ENCODE measurements at places on chromosomes 7 and 10. TPM values are rescaled to one million over a fixed set of nuclear protein-coding genes. Genes with fewer than 3 reads are reported as not detected.

DNA sequence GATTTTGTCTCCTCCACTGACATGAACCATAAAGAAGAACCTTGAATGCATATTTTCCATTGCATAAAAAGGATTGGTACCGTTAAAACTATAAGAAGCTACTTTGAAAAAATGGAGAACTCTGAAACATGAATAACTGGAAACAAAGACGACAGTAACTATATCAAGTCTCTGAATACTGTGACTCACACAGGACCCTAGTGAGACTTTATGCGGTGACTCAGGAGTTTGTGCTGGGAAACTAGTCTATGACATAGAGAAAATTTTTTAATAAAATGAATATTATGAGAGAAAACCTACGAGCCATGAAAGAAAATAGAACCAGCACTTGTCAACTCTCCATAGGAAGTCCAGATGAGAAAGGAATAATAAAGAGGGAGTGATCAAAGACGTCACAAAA lies 339.9 kb upstream of the ADARB2 start:
- no peak for DNase-seq

GRCh38 chr7:112086496-112087254 lies 119.5 kb downstream of the DOCK4 start:
- no peak for DNase-seq

DNA sequence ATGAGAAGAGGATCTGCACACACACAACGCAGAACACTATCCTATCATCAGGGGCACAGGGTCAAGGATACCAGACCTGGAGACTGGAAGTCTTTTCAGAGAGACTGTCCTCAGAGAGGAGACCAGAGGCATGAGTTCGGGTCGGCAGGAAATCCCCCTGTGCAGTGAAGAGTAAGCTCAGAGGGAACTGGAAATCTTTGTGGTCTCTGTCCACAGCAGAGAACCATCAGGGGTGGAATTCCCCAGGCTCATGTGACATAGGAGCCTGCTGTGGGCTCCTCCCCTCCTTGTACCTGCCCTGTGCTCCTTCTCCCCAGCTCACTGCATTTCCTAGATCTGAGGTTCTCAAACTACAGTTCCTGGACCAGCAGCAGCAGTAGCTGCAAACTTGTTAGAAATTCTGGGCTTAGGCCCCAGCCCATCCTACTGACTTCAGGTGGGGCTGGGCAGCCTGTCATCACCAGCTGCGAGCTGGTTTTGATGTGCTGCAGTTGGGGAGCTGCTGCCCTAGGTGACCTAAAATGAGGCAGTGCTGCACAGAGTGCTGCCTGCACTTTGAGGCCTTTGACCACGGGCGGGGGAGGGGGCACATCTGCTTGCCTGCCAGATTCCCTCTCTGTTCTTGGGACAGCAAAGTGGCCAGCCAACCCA lies 2.4 kb downstream of the ZMIZ2 start:
- DNase-seq: peak; percentile 50

DNA sequence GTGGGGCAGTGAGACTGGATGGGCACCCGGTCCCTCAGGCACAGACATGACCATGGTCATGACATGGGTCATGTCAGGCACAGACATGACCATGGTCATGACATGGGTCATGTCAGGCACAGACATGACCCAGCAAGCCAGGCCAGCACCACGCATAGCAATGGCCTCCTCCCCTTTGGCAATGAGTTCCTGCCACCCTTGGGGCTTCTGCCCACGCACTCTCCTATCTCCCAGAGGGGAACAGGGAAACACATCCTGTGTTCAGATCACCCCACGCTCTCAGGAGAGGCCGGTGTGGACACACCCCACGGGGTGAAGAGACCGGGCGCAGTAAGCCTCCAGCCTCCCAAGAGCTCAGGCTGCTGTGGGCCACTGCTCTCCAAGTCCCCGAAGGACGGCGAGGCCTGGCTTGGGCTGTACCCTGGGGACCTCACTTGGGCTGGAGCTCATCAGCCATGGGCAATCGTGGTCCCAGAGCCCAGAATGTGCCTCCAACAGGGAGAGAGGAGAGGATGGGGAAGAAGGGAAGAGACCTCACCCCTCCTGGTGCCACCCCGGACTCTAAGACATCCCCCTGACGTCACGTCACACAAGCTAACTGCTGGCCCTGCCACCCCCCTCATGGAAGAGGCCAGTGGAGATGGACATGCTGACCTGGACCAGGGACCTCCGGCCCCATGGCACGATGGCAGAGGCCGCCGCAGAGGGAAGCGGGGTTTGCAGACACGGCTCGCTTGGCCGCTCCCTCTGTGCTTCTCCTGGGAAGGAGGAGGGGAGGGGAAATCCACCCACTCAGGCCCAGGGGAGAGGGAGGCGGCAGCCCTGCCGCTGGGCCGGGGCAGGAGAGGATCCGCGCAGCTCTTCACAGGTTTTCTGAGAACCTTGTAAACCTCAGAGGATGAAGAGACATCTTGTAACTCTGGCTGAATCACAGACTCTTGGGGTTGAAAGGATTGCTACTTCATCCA lies 269.6 kb downstream of the ELFN1 start:
- no peak for DNase-seq

GRCh38 chr7:157688533-157689268 lies 351.9 kb downstream of the DNAJB6 start:
- DNase-seq: no peak

Gene CLCN1
- not detected for total RNA-seq

Gene SUPV3L1
- total RNA-seq: 47.9 TPM

Gene ARL5B
- 20.0 TPM for total RNA-seq

All from OCI-LY7 (cell line).